ENCODE measurements at places on chromosomes 6 and 20. TPM values are rescaled to one million over a fixed set of nuclear protein-coding genes. Genes with fewer than 3 reads are reported as not detected.

- no peak for DNase-seq
Measured at GRCh38 chr6:121917834-121918559, 481.5 kb upstream of the HSF2 start.

DNA sequence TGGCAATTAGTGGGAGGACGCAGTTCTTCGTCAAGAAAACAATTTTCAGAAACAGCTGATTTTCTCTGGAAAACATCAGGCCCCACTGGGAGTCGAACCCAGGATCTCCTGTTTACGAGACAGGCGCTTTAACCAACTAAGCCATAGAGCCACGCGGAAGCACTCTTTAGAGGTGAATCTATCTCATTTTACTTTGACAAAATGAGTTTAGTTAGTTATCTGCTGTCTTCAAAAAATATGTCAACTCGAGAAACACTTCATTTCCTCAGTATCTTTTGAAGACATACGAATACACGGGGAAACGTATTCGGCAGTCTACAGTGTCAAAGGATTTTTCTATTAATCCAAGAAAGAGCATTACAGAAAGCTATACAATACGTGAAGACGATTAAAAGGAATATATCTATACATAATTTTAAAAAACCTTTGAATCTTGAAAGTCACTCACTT lies 26.7 kb downstream of the GPX6 start:
- no peak for DNase-seq

GRCh38 chr6:118963003-118963402 lies 28.0 kb upstream of the MCM9 start:
- DNase-seq, result no peak

The OTOR gene
- total RNA-seq, result not detected

DNA sequence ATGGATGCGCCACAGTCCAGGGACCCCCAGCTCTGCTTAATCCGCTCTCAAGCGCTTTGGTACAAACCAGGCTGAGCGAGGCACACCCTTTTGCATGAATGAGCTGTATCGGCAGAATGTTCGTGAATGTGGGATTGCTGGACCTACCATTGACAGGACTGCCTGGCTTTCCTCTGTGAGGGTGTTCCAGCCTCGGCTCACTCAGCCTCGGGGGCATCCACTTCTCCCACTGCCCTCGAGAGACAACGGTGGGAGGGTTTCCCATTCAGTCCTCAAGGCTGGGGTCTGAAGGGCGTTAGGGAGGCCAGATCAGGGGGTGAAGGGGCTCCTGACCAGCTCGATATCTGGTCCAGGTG lies 17.4 kb downstream of the MDFI start:
- DNase-seq, result no peak

DNA sequence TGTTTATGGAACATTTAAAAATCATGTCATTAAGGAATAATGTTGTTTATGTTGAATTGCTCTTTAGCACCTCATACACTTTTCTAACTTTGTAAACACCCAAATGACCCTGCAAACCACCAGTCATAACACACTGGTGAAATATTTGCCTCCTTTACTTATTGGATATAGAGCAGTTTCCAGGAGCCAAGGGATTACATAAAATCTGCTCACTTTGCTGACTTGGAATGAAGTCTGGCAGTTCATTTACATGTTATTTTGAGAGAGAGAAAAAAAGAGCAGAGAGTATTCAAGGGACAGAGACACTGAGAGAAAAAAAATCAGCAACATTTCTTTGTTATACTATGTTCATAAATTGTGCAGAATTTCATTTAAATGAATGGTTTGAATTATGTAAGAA lies 46.6 kb upstream of the DEFB112 start:
- DNase-seq, result no peak

DNA sequence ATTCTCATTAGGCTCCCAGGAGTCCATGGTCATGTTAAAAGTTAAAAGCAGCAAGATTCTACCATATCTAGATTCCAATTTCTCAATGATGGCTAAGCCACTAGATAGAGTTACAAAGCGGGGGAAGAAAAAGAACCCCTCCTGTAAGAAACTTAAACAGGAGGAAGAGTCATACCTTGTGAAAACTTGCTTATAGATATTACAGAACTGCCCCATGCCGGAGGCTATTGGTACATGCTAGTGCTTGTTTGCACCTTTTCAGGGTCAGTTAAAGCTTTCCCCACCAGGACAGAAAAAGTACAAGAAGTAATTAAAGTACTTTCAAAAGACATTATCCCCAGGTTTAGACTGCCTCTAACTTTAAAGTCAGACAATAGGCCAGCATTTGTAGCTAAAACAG lies 15.5 kb upstream of the GSTA3 start:
- DNase-seq, result no peak

The NCOA7 gene
- 23.1 TPM for total RNA-seq

The SLC32A1 gene
- total RNA-seq, result not detected

DNA sequence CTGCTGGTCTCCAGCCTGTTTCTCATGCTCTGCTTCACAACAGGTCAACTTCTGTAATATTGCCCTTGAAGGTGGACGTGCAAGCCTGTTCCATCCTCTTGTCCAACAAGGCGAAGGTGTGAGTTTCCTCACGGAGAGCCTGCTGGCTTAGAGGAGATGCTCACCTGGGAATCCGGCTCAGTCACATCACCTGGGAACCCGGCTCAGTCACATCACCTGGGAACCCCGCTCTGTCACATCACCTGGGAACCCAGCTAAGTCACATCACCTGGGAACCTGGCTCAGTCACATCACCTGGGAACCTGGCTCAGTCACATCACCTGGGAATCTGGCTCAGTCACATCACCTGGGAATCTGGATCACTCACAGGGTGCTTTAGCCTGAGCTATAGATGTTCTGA lies 230.1 kb downstream of the ERMARD start:
- no peak for DNase-seq

The FAM50B gene
- 23.1 TPM for total RNA-seq

GRCh38 chr6:82331031-82331773 lies 32.4 kb upstream of the TPBG start:
- DNase-seq, result no peak

The GJA10 gene
- not detected for total RNA-seq

- no peak for DNase-seq
Measured at GRCh38 chr6:99943846-99944245, 50.2 kb downstream of the MCHR2 start.

The XRN2 gene
- 31.8 TPM for total RNA-seq

The PBOV1 gene
- total RNA-seq, result not detected

DNA sequence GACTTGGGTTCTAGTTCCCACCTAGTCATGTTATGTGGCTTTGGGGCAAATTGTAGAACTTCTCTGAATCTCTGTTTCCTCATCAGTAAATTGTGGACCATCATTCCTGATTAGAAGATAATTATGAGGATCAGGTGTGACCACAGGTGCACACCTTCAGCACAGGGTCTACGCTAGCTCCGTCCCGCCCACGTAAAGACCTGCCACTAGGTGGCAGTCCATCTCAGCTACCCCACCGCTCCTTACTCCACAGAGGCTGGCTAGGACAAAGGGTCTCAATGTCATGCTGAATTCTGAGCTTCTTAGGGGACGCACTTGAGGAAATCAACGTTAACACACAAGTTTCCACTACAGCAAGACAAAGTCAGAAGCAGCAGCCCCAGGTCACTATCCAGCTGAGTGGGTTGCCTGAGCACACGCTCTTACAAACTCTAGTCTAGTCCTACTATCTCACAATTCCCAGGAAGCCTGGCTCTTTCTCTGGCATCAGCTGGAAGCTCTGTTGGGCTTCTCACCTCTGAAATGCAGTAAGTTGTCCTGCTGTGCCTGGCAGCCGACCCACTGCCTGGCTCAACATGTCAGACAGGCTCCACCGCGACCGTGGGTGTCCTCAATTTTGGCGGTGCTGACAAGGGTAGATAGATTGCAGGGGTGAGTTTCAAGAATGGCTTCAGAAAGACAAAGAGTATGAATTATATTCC lies 2.0 kb upstream of the PLCG1 start:
- no peak for DNase-seq

The BHLHE23 gene
- not detected for total RNA-seq

DNA sequence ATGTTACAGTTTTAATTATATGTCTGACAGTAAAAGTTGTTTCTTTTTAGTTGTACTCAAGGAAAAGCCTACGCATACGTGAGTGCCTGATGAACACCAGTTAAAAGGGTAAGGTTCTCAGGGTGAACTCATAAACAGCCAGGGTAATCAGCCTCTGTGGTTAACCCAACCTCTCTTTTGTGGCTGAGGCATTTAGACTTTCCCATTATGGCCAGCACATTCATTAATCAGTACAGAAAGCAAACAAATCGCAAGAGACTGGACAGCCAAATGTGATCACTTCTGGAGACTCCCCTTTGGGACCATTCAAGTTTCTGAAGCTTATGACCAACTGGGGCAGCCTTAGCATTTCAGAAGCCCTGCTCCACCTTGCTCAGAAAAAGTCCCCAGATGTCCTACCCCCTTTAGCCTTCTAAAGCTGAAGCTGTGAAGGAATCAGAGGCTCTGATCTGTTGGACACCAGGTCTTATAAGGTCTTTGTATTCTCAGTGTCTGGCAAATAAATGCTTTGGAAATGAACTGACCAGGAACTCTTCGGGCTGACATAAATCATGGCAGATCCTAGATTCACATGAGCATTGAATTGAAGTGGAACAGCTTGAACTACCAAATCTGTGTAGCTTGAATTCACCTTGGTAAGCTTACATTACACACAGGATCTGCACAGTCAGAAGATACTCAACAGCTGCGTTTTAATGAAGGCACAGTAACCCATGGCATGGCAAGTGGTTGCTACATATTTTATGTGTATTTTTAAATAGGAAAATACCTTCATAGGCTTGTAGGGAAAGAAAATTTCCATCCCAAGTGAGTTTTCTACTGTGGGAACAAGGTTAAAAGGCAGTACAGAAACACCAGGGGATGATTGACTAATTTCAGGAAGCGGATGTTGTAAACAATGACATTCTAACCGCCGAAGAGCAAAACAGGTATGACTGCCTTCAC lies 18.7 kb downstream of the IL20RA start:
- DNase-seq, result no peak

DNA sequence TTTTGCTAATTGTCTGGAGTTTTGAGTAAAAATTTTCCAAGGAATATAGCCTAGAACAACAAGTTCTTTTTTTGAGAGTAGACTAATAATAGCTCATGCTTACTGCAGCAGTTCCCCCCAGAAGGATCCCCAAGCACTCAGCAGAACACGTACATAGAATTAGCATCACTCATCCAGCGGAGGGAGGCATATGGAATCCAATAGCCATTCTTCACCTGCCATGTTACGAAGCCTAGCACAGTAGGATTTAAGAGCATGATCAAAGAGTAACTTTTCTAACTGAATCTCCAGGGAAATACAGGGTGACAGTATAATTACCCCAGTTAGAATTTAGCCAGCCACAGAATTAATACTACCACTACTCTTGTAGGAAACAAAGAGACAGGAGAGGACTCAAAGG lies 511.7 kb upstream of the NOX3 start:
- no peak for DNase-seq

The PGBD1 gene
- total RNA-seq, result 2.8 TPM

The ANGPT4 gene
- 0.12 TPM for total RNA-seq

The HCK gene
- 4.5 TPM for total RNA-seq

The CYP39A1 gene
- total RNA-seq, result 6.7 TPM

The COX4I2 gene
- 7.1 TPM for total RNA-seq
